ENCODE measurements at places on chromosomes 7 and 10.

DNA sequence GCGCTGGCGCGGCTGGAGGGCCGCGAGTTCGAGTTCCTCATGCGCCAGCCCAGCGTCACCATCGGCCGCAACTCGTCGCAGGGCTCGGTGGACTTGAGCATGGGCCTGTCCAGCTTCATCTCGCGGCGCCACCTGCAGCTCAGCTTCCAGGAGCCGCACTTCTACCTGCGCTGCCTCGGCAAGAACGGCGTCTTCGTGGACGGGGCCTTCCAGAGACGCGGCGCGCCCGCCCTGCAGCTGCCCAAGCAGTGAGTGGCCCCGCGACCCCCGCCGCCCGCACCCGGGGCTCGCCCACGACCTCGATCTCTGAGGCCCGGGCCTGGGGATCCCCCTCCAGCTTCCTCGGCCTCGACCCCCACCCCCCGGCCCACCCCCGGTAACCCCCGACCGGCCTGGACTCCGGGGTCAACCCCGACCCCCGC, 537 bp downstream of the FOXK1 start:
- DNase-seq: no peak

DNA sequence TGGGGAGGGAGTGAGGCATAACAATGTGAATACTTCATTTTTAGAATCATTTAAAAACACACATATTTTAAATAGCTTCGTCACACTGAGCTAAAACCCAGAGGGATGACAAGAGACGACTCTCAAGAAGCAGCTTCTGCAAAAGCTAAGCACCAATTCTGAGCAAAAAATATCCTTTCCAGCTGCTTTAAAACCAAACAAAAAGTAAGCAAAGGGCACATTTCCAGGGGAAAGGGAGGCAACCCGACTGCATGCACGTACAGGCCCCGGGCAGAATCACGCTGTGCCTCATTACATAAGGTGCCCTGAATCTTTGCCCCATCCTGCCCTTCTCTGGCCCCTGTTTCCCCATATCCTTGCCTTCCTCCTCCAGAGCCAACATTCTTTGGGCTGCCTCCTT, 78.4 kb downstream of the DGKI start:
- no peak for DNase-seq

- no peak for DNase-seq
These were observed 20.1 kb downstream of the LRRC20 start for GRCh38 chr10:70362328-70362727.

GRCh38 chr7:39324139-39324760, 242.0 kb upstream of the YAE1 start:
- DNase-seq: no peak

DNA sequence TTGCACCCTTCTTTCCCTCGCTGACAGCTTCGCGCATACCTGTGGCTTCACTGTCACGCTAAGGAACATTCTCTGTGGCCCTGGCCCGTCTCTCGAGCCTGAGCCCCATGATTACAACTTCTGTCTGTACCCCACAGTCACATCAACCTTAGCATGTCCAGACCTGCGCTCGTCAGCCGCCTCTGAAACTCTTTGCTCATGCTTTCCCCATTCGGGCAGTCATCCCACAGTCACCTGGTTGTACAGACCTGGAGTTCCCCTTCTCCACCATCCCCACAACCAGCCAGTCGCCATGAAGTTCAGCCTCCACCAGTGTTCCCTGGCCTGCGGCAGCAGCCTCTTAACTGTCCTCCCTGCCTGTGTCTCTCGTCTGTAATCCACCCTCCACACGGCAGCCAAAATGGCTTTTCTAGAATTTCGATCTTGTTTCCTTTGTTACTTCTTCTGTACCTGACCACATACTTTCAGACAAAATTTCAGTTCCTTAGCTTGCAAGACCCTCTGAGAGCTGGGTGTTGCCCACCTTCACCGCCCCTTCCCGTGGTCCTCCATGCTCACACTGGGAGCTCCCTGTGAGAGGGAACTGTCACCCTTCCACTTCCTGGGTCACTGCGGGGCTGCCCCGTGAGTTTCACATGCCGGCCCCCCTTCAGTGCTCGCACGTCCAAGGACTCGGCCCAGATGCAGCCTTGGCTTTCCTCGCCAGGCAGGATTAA, 229.2 kb downstream of the CELF2 start:
- no peak for DNase-seq

GRCh38 chr10:28343252-28343651, 40.4 kb upstream of the MPP7 start:
- DNase-seq: no peak

DNA sequence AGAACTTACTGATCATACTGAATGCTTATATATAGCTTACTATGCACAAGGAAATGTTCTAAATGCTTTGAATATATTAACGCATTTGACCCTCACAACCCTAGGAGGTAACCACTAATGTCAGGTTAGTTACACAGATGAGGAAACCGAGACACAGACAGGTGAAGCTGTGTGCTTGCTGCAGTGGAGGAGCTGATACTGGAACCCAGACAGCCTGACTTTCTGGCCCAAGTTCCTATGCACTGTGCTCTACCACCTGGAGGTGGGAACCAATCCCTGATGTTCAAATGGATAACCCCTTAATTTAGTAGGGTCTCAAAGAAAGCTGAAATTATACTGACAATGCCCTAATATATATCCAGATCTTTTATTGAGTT, 119.6 kb downstream of the SORBS1 start:
- no peak for DNase-seq

- DNase-seq: no peak
These were observed 293.9 kb downstream of the CCDC3 start for GRCh38 chr10:12707461-12708185.

DNA sequence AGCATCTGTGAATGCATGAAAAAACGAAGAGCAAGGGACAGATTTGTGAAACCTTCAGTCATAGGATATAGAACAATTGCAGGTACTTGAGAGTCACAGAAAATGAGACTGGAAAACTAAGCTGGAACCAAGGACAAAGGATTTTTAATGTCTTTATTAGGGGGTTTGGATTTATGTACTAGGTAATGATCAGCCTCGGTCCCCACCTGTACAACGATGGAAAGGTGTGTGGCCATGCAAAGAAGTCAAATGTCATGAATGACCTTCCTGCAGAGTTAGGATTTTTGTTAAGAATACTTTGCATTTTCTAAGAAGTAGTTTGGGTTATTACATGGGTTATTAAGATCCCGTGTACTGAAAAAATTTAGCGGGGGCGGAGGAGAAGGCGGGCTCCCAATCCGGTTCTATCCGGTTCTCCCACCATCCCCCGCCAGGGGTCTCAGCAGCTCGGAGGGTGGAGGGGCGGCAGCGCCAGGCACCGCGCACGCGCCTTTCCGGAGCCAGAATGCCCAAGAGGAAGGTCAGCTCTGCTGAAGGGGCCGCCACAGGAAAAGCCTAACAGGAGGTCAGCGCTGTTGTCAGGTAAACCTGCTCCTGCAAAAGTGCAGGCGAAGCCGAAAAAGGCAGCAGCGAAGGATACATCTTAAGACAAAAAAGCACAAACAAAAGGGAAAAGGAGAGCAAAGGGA, 327.5 kb upstream of the PLXDC2 start:
- no peak for DNase-seq

GRCh38 chr7:64045301-64046040, at the start of gene ZNF727:
TSS of gene ZNF727 (plus strand) at chr7:64045434. CDS start at chr7:64045622, 188 bp downstream.
- no peak for DNase-seq

GRCh38 chr10:96688789-96689188, 31.5 kb downstream of the PIK3AP1 start:
- no peak for DNase-seq

- DNase-seq: no peak
These were observed 53.3 kb downstream of the SH3PXD2A start for GRCh38 chr10:103802081-103802480.
